CD4-positive, CD25-positive, alpha-beta regulatory T cell (primary cell): ENCODE measurements at places on chromosomes 6 and 20. TPM values are rescaled to one million over a fixed set of nuclear protein-coding genes. Genes with fewer than 3 reads are reported as not detected.

DNA sequence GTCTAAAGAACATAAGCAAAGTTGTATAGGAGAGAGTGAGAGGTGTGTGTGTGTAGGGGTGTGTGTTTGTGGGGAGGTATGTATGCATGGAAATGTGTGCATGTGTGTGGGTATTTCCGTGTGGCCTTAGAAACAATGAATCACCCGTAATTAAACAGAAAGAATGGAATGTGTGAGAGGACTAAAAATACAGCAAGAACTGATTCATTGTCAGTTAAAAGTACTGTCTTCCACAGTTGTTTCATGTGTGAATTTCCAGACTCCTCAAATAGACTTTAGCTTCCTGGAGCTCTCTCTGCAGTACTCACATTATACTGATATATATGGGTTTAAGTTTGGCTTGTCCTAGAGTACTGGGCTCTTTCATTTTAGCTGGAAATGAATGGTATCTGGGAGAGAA is 145.7 kb downstream of the RIMS1 start:
- no peak for DNase-seq

- no peak for DNase-seq
Observed at GRCh38 chr6:116450769-116451740, 10.1 kb upstream of the CALHM6 start.

- no peak for DNase-seq
Observed at GRCh38 chr6:136535017-136535765, 15.0 kb downstream of the MAP7 start.

DNA sequence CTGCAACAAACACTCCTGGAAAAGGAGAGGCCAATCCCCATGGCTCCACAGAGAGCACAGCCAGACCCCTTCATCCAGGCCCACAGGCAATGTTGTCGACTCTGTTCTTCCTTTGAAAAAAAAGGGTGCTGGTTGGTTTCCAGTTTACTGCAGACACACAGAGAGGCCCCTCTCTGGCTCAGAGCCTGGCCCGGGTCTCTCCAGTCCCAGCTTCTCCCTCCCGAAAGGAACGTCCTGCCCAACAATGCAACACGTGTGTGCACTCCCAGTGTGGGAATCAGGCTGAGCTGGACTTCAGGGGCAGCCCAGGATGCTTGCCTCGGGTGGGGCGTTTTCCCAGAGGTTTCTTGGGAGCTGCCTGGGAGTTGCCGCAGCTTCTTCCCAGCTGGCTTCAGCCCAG is 4.5 kb upstream of the NKAIN4 start:
- DNase-seq, result no peak

- no peak for DNase-seq
Observed at GRCh38 chr6:81401970-81402690, 350.4 kb downstream of the TENT5A start.

DNA sequence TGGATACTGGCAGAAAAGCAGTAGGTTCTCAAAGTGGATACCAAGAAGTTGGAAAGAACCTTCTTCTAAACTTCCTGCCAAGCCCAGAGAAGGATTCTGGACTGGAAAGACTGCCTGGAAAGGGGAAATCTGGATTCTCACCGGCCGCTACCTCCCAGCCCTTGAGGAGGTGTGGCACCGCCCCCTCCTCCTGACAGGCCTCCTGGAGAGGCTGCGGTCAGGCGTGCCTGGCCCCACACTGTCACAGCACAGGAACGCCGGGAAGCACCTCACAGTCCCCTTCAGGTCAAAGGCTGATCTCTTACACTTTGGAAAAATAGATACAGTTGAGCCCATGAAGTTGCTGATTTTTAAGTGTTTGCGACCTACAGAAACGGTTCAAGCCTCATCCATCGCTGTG is 16.3 kb upstream of the PDE10A start:
- no peak for DNase-seq

GRCh38 chr20:5164645-5165625 is 38.1 kb downstream of the CDS2 start:
- DNase-seq, result no peak

DNA sequence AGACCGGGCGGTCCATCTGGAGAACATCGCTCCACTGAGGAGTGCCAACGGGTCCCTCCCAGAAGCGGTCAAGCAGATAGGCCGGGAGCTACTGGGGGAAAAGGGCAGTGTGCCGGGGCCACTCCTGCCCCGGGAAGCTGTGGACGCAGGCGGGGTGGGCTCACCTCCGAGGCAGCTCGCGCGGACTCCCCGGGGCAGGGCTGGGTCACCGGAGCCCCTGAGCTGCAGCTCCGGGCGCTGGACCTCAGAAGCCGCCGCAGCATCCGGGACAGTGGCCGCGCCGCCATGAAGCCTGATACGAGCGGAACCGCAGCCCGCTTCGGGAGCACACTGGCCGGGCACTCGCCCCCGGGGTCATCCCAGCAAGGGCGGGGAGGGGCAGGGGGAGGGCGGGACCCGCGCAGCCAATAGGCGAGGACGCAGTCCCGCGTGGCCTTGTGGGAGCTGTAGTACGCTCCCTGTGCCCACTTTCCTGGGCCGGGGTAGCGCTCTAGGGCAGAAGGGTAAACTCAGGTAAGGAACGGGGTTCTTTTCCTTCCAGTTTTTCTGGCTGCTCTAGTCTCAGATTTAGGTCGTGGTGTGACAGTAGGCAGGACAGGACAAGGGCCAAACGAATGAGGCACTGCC is at the start of gene MOCS1:
TSS of gene MOCS1 (minus strand) at position 332 of the 627 bp plus-strand sequence. CDS start at position 287, 45 bp downstream.
- peak; percentile 11 for DNase-seq

DNA sequence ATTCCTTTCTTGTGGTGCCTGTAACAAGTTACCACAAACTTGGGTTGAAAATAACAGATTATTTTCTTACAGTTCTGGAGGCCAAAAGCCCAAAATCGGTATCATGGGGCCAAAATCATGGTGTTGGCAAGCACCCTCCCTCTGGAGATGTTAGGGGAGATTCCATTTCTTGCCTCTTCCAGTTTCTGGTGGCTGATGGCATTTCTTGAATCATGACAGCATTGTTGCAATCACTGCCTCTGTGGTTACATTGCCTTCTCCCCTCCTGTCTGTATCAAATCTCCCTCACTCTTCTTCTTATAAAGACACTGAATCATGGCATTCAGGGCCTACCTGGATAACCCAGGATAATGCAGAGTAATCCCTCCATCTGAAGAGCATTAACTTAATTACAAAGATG is 17.9 kb upstream of the TENT5A start:
- DNase-seq, result no peak

DNA sequence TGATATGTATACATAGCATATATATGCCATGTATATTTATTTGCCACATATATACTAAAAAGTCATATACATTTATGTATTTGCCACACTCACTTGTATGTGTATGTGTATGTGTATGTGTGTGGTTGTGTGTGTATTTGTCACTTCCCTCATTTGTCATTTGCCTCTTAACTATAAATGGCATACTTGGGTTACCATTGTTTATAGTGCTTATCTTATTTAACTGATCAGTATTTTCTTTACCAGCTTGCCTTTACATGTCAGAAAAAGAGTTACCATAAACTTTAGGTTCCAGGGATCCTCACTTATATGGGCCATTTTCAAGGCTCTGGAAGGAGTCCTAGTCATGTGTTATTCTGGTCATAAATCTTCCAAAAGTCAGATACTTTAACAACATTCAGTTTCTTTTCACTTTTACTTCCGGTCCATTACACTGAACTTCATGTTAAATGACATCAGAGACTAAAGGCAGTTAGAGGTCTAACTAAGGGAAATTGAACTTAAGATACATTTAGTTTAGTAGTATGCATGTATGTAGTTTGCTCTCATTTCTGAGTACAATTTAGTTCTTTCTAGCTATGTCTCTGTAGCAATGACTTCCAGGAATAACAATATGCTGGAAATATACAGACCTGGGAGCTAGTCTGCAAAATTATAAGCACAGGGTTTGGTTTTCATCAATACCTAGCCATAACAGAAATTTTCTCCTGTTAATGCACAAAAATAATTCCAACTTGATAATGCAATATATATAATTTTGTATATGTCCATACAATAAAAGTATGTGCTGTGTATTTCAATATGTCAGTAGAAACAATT is 33.7 kb upstream of the HIVEP1 start:
- no peak for DNase-seq

GRCh38 chr6:96821034-96821433 is 16.2 kb downstream of the GPR63 start:
- no peak for DNase-seq

DNA sequence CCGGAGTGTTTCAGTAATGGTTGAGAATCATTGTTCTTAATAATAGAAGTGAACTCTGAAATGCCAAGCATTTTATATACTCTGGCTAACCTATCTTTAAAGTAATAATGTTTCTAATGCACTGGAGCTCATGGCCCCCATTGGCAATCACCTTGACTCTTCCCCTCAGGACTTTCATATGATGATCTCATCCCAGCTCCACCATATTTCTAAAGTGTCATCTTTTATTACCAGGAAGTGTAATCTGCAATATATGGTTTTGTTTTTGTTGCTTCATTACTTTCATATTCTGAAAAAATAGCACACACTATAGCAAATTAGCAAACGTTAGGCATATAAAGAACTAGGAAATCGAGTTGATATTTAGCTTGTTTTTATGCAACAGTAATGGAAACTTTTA is 60.3 kb downstream of the TULP4 start:
- no peak for DNase-seq

DNA sequence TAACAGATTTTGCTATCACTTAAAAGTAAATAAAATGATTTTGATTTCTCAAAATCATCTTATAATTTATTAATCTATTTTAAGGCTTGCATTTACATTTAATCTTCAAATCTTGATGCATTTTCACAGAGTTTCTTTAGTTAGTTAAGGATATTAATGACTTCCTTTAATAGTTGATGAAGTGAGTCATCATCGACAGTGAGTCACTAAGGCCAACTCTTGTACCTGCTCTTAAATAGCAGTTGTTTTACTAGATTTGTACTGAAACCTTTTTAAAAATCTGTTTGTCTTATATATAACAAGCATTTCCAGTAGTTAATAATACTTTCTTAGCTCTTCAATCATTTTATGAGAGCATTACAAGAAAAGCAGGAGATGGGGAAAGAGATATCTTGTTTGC is 191.7 kb downstream of the ESR1 start:
- no peak for DNase-seq

GRCh38 chr20:56406910-56407309 is 5.2 kb upstream of the CASS4 start:
- DNase-seq, result no peak

DNA sequence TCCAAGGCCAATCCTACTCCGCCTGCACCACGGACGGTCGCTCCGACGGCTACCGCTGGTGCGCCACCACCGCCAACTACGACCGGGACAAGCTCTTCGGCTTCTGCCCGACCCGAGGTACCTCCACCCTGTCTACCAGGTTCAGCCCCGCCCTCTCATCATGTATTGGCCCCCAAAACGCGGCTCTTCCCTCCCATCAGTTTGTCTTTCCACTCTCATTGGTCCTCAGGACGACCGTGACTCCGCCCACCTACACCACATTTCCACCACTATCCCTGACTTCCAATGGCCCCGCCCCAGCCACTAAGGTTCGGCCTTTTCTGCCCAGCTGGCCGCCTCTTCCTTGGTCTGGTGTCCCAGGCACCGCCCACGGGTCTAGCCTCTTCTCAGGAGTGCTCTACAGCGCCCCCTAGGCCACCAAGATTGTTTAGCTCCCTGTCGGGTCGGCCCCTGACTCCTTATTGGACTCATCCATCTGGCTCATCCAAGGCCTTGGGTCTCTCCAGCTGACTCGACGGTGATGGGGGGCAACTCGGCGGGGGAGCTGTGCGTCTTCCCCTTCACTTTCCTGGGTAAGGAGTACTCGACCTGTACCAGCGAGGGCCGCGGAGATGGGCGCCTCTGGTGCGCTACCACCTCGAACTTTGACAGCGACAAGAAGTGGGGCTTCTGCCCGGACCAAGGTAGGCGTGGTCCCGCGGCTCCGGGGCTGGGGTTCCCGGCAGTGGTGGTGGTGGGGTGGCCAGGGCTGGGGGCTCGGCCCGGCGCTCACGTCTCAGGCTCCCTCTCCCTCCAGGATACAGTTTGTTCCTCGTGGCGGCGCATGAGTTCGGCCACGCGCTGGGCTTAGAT is 3.1 kb downstream of the MMP9 start:
- DNase-seq, result no peak

- no peak for DNase-seq
Observed at GRCh38 chr6:100506651-100507050, 41.9 kb upstream of the SIM1 start.

DNA sequence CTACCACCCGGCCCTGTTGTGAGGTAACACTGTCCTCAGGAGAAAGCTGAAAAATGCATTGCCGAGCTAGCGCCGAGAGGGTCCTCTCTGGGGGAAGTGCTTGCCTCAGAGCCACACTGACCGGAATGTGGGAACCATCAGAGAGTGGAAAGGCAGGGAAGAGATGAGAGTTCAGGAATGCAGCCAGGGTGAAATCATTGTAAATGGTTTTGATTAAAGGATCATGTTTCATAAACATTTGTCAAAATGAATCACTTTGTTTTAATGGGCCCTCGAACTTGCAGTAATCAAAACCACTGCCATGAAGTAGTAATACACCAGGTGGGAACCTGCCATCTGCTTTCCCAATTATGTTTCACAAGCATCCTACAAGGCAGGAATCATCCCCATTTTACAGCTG is 16.9 kb upstream of the IL17F start:
- no peak for DNase-seq

- DNase-seq, result no peak
Observed at GRCh38 chr6:44044154-44044539, 83.1 kb downstream of the MRPL14 start.

SMIM13 gene
- polyA plus RNA-seq, result 4.4 TPM

MROH8 gene
- polyA plus RNA-seq, result 1.4 TPM
